ENCODE measurements at places on chromosomes 3 and 15.

GRCh38 chr3:112810561-112810960 is 36.1 kb downstream of the CD200R1L start:
- no peak overlapping the region for H3K4me3 ChIP-seq
- H3K27ac ChIP-seq = no peak overlapping the region
- H3K36me3 ChIP-seq = no peaks in the 10 kb centered on the region

GRCh38 chr3:197540961-197541377 is 14.8 kb downstream of the BDH1 start:
- H3K27ac ChIP-seq = no peak overlapping the region
- H3K36me3 ChIP-seq = no peaks in the 10 kb centered on the region
- H3K4me3 ChIP-seq = no peak overlapping the region
- no peaks in the 10 kb centered on the region for H3K27me3 ChIP-seq

- H3K27ac ChIP-seq = no peak overlapping the region
- no peaks in the 10 kb centered on the region for H3K4me1 ChIP-seq
- DNase-seq = no peak
Observed at GRCh38 chr3:165523801-165524200, 313.4 kb downstream of the BCHE start.

GRCh38 chr15:30791239-30792175 is 112.2 kb upstream of the FAN1 start:
- no peaks in the 10 kb centered on the region for H3K36me3 ChIP-seq
- no peaks in the 10 kb centered on the region for H3K27me3 ChIP-seq
- H3K4me1 ChIP-seq = no peaks in the 10 kb centered on the region
- DNase-seq = no peak
- no peak overlapping the region for H3K4me3 ChIP-seq
- no peak overlapping the region for H3K27ac ChIP-seq

DNA sequence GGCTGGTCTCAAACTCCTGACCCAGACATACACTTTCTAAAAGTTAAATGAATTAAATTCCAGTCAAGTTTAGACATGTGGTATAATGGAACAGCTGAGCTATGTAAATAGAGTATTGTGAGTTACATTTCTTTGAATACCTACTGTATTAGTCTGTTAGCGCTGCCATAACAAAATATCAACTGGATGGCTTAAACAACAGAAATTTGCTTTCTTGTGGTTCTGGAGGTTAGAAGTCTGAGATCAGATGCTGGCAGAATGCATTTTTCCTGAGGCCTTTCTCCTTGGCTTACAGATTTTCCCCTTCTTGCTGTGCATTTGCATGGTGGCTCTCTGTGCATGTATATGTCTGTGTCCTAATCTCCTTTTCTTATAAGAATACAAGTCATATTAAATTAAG is 101.5 kb upstream of the TGFBR2 start:
- no peaks in the 10 kb centered on the region for H3K27me3 ChIP-seq
- no peak for DNase-seq
- H3K4me1 ChIP-seq = no peaks in the 10 kb centered on the region
- H3K27ac ChIP-seq = no peak overlapping the region
- H3K36me3 ChIP-seq = no peaks in the 10 kb centered on the region

GRCh38 chr3:120763601-120764000 is 21.1 kb downstream of the GTF2E1 start:
- H3K36me3 ChIP-seq = no peaks in the 10 kb centered on the region
- no peak overlapping the region for H3K27ac ChIP-seq
- H3K4me1 ChIP-seq = peaks cover 3% of the 10 kb centered on the region
- H3K27me3 ChIP-seq = no peaks in the 10 kb centered on the region
- no peak overlapping the region for H3K4me3 ChIP-seq

- H3K27me3 ChIP-seq = no peaks in the 10 kb centered on the region
- no peak overlapping the region for H3K27ac ChIP-seq
- DNase-seq = no peak
- H3K4me1 ChIP-seq = no peaks in the 10 kb centered on the region
- no peaks in the 10 kb centered on the region for H3K36me3 ChIP-seq
Observed at GRCh38 chr3:170967126-170967525, 58.7 kb upstream of the EIF5A2 start.

- H3K4me1 ChIP-seq = peaks cover 13% of the 10 kb centered on the region
- H3K27me3 ChIP-seq = no peaks in the 10 kb centered on the region
- no peak overlapping the region for H3K4me3 ChIP-seq
- no peaks in the 10 kb centered on the region for H3K36me3 ChIP-seq
Observed at GRCh38 chr3:122938783-122939425, 88.7 kb downstream of the SEMA5B start.

GRCh38 chr3:13884851-13885703 is 5.2 kb upstream of the WNT7A start:
- H3K36me3 ChIP-seq = no peaks in the 10 kb centered on the region
- peaks cover 9% of the 10 kb centered on the region for H3K4me1 ChIP-seq
- no peaks in the 10 kb centered on the region for H3K27me3 ChIP-seq
- peak; percentile 83 for DNase-seq

- H3K27me3 ChIP-seq = no peaks in the 10 kb centered on the region
- no peaks in the 10 kb centered on the region for H3K36me3 ChIP-seq
- H3K4me3 ChIP-seq = no peak overlapping the region
- no peak overlapping the region for H3K27ac ChIP-seq
- H3K4me1 ChIP-seq = no peaks in the 10 kb centered on the region
Observed at GRCh38 chr3:160124224-160124623, 101.0 kb upstream of the C3orf80 start.

DNA sequence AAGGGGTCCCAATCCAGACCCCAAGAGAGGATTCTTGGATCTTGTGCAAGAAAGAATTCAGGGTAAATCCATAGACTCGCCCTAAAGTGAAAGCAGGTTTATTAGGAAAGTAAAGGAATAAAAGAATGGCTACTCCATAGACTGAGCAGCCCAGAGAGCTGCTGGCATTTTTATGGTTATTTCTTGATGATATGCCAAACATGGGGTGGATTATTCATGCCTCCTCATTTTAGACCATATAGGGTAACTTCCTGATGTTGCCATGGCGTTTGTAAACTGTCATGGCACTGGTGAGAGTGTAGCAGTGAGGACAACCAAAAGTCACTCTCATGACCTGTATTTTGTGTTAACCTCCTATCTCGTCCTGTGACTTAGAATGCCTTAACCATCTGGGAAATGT is 142.2 kb downstream of the DOCK3 start:
- H3K4me1 ChIP-seq = no peaks in the 10 kb centered on the region
- H3K4me3 ChIP-seq = no peak overlapping the region
- no peaks in the 10 kb centered on the region for H3K27me3 ChIP-seq

GRCh38 chr15:91471468-91471867 is 371.4 kb downstream of the SV2B start:
- H3K36me3 ChIP-seq = no peaks in the 10 kb centered on the region
- H3K27me3 ChIP-seq = no peaks in the 10 kb centered on the region
- H3K4me1 ChIP-seq = peaks cover 51% of the 10 kb centered on the region

GRCh38 chr3:175983379-175983778 is 1124.2 kb downstream of the NAALADL2 start:
- no peak overlapping the region for H3K27ac ChIP-seq
- DNase-seq = no peak
- no peaks in the 10 kb centered on the region for H3K36me3 ChIP-seq
- H3K27me3 ChIP-seq = no peaks in the 10 kb centered on the region
- no peak overlapping the region for H3K4me3 ChIP-seq

DNA sequence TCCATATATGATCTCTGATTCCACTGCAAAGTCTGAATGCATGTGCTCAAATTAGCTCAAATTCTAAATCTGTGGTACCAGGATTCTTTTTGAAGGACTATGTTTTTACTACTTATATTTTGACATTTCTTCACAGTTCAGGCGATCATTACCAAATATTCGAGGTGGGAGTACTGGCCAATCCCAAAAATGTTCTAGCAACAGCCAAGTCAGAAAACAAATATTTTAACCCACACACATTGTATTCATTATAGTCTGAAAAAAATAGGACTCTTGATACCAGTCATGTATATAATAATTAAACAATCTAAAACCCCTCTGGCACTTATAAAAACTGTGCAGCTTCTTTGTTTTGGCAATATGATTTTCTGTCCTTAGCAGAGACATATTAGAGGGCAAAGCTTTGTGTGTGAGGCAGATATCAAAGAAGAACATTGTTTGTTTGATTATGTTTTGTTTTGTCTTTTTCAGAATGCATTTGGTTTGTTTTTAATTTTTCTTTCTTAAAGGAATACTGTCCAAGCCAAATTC is 37.4 kb downstream of the FGF7 start:
- H3K27me3 ChIP-seq = no peaks in the 10 kb centered on the region
- no peaks in the 10 kb centered on the region for H3K36me3 ChIP-seq
- H3K4me3 ChIP-seq = no peak overlapping the region
- no peaks in the 10 kb centered on the region for H3K4me1 ChIP-seq
- no peak for DNase-seq

DNA sequence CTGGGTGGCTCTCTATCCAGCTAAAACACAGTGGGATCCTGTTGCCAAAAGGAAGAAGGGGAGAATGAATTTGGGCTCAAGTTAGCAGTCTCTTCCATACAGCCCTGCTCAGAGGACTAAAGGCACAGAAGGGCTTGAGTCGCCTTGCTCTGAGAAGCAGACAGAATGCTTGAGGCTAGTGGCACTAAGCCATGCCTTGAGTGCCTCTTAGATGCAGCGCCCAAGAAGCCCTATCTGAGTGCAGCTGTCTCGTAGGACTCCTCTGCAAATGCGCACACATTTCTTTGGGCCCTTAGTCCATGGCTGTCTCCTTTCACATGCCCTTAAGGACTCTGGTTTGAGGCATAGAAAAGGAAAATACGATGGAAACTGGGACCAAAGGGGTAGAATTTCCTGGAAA is 211.3 kb upstream of the CHRM5 start:
- H3K4me3 ChIP-seq = no peak overlapping the region
- H3K36me3 ChIP-seq = no peaks in the 10 kb centered on the region
- DNase-seq = no peak
- H3K27me3 ChIP-seq = no peaks in the 10 kb centered on the region
- H3K4me1 ChIP-seq = no peaks in the 10 kb centered on the region
- H3K27ac ChIP-seq = no peak overlapping the region

- DNase-seq = peak; percentile 53
- no peak overlapping the region for H3K4me3 ChIP-seq
- no peak overlapping the region for H3K27ac ChIP-seq
- H3K4me1 ChIP-seq = no peaks in the 10 kb centered on the region
Observed at GRCh38 chr3:49295489-49296058, 18.5 kb upstream of the C3orf62 start.

- no peaks in the 10 kb centered on the region for H3K36me3 ChIP-seq
- H3K4me3 ChIP-seq = no peak overlapping the region
- DNase-seq = no peak
- H3K4me1 ChIP-seq = no peaks in the 10 kb centered on the region
- H3K27me3 ChIP-seq = no peaks in the 10 kb centered on the region
Observed at GRCh38 chr3:184981071-184981470, 169.1 kb downstream of the VPS8 start.

- H3K4me1 ChIP-seq = no peaks in the 10 kb centered on the region
- H3K27ac ChIP-seq = no peak overlapping the region
- no peaks in the 10 kb centered on the region for H3K36me3 ChIP-seq
- no peak for DNase-seq
- H3K4me3 ChIP-seq = no peak overlapping the region
- no peaks in the 10 kb centered on the region for H3K27me3 ChIP-seq
Observed at GRCh38 chr3:11375333-11376088, 103.3 kb downstream of the ATG7 start.

DNA sequence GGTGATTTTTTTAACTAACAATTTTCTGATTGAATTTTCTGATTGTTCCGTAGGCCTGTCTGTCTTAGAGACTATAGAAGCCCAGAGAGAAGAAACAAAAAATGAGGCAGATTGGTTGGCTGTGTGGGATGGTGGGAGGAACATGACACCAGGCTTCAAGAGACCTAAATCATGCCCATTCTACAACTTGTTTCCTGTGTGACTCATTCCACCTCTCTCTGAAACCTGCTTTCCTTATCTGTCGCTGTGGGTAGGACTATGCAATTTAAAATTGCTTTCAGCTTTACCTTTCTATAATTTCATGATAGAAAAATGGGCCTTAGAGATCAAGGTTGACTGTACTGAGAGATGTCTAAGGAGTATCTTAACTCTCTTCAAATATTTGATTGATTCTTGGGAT is 44.5 kb downstream of the OXNAD1 start:
- no peak for DNase-seq
- peak overlapping the region; percentile 48 for H3K27ac ChIP-seq
- H3K36me3 ChIP-seq = peaks cover 24% of the 10 kb centered on the region
- H3K27me3 ChIP-seq = no peaks in the 10 kb centered on the region
- no peak overlapping the region for H3K4me3 ChIP-seq

GRCh38 chr3:182766099-182766498 is 27.2 kb upstream of the ATP11B start:
- no peak for DNase-seq
- no peaks in the 10 kb centered on the region for H3K4me1 ChIP-seq
- H3K27me3 ChIP-seq = no peaks in the 10 kb centered on the region
- H3K27ac ChIP-seq = no peak overlapping the region
- no peak overlapping the region for H3K4me3 ChIP-seq
- H3K36me3 ChIP-seq = no peaks in the 10 kb centered on the region

GRCh38 chr3:55408193-55408826 is 78.8 kb downstream of the WNT5A start:
- H3K27ac ChIP-seq = no peak overlapping the region
- H3K36me3 ChIP-seq = no peaks in the 10 kb centered on the region
- no peaks in the 10 kb centered on the region for H3K27me3 ChIP-seq

- H3K36me3 ChIP-seq = no peaks in the 10 kb centered on the region
- no peak for DNase-seq
- H3K4me3 ChIP-seq = no peak overlapping the region
- H3K27ac ChIP-seq = no peak overlapping the region
Observed at GRCh38 chr3:128133273-128133883, 9.8 kb upstream of the RUVBL1 start.

DNA sequence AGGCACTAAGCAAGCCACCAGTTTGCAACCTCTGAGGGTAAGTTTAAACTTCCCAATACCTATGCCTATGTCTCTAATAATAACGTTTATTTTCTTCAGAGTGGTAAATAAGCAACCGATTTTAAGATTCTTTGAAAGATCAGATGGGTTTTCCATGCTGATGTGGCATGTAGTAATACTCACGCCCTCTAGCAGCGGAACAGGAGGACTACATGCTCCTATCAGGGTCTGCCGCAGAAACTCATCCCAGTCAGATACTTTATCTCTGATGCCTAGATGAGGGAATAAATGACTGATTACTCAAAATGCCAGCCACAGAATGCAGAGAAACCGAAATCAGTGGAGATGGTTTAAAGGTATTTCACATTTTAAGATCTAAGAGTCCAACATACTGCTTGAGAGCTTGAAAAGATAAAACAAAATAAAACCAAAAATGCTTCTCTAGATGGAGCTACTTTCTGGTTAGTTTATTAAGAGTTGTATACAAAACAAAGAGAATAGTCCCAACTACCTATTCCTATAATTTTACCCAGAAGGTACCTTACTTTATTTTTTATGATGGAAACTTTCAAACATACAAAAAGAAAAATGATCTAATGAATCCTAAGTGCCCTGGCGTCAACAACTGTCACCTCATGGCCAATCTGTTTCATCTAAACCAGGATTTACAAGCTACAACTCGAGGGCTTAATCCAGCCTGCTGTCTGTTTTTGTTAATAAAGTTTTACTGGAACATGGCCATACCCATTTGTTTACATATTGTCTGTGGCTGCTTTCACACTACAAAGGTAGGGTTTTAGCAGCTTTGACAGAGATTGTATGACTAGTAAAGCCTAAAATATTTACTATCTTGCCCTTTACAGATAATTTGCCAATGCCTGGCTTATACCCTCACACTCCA is 37.5 kb upstream of the STIMATE start:
- no peak overlapping the region for H3K27ac ChIP-seq
- peaks cover 5% of the 10 kb centered on the region for H3K36me3 ChIP-seq
- H3K27me3 ChIP-seq = no peaks in the 10 kb centered on the region

Measured in naive thymus-derived CD4-positive, alpha-beta T cell (primary cell).